ENCODE measurements at places on chromosomes 5 and 9.

- DNase-seq = no peak
Observed at GRCh38 chr5:35672995-35673394, 55.3 kb downstream of the SPEF2 start.

DNA sequence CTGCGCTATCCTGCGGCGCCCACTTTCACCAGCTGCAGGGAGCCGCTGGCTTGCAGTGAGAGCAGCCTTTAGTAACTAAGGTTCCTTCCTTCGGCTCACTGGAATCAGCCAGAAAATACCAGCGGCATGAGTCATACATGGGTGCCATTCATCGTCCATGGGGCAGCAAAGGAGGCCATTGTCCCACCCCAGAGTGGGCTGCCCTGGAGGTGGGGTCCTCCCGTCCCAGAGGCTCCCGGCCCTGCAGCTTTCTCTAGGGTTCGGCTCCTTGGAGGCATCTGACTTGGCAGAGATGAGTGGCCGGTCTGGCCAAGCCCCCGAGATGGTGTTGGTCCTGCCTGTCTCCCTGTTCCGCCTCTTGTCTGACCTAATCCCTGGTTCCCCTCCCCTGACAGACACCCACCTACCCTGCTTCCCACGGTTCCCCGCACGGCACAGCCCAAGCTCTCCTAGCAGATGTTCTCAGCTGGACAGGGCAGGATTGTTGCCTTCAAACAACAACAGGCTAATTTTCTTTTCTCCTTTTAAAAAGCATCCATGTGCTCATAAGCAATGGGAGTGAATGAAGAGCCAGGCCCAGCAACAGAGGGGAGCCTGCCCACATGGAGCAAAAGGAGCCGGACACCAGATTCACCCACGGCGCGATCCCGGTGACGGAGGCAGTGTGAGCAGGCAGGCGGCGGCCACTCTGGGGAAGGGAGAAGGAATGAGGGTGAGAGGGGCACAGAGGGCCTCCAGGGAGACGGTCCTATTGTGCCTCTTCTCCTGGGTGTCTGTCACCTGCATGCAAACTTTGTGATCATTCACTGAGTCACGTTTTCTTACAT lies 97.0 kb upstream of the COL5A1 start:
- no peak for DNase-seq

DNA sequence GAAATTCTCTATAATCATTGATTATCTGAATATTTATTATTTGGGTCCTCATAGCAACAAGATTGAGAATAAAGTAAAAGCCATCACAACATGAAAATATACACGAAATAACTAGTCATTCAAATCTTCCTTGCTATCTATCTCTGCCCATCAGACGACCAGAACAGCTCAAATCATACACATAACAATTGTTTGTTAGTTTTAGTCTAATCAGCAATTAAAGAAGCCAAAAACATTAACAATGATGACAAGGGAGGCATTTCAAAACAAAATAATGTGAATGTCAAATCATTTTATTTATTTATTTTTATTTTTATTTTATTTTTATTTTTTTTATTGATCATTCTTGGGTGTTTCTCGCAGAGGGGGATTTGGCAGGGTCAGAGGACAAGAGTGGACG lies 106.0 kb upstream of the BNC2 start:
- no peak for DNase-seq

DNA sequence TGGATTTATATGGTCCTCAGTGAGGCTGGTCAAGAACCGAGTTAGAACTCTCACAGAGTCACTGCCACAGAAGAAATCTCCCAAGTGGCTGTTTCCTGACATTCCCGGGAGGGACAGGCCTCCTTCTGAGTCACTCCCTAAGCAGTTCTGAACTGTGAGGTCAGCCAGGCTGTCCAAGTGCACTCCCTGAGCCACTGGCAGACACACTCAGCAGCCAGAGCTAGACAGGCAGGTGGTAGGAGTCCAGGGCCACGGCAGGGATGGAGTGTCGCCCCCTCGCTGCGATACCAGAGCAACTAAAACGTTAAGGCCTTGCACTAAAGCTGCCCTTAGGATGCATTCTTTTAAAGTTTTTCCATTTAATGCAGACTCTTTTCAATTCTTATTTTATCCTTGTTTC lies 3.4 kb downstream of the IL4 start:
- DNase-seq = no peak

DNA sequence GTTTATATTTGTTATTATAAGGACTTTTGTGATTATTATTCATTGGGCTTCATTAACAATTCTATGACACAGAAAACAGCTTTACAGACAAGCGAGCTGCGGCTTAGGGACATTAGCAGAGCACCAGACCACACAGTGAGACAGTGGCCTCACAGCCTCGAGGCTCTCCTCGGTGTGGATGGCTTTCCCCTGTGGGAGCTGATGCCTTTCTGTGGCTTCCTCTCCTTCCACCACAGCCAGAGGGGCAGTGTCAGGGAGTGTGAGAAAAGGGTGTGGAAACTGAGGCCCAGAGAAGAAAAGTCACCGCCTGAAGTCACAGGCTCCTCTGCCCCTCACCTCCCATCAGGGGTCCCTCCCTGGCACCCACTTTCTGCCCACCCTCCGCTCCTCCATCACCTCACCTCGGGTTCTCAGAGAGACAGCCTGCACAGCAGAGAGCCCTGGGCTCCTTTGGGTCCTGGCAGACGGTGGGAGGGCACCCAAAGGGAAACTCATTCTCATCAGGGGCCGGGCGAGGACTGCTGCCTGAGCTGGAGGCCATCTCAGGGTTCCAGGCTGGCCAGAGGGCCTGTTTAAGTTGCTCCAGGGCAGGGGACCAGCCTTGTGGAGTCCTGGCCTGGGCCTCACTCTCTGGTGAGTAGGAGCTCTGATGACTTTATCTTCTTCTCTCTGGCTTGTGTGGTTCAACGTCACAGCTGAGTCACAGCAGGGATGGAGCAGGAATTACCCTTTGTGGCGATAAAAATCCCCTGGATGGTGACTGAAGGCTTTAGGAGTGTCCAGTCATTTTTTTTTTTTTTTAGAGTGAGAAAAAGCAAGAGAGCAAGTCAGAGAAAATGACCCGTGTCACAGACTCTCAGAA lies 830 bp downstream of the TRAF1 start:
- peak; percentile 97 for DNase-seq

DNA sequence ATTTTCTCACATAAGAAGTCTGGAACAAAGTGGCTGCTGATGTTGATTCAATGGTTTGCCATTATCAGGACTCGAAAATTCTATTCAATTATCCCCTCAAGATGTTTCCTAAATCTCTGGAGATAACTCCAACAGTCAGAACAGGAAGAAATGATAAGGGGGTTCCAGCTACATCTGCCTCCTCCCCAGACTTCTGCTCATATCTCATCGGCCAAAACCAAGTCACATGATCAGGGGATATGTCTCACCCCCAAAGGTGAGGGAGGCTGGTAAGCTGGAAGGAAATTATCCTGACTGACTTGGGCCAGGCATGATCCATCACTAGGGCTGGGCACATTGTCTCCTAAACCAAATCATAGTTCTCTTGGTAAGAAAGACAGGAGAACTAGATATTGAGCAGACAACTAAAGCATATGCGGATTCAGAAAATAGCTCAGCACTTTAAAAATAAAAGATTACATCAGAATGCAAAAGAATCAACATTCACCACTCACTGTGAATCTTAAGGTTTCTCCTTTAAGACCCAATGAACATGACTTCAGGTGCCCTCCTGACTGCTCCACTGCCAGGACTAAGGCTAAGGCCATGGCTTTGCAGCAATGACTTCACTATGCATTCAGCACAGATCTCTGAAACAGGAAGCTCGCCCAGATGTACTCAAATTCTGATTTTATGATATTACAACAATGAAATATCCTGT lies 306.3 kb downstream of the ENC1 start:
- DNase-seq = no peak

DNA sequence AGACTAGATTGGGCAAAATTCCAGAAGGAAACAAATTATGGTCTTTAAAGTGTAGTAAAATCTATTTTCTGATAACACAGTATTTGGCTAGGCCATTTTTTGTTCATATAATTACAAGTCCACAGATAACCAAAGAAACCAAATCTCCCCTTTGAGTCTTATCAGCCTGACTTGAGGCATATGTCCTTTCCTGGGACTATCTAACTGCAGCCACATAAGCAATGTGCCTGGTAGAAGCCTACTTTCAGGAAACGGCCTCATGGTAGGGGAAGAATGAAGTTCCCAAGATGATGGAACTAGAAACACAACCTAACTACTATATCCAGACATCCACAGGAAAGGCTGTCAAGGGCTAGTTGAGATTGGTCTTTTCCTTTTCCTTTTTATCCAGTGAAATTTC lies 130.0 kb downstream of the PIK3R1 start:
- no peak for DNase-seq

DNA sequence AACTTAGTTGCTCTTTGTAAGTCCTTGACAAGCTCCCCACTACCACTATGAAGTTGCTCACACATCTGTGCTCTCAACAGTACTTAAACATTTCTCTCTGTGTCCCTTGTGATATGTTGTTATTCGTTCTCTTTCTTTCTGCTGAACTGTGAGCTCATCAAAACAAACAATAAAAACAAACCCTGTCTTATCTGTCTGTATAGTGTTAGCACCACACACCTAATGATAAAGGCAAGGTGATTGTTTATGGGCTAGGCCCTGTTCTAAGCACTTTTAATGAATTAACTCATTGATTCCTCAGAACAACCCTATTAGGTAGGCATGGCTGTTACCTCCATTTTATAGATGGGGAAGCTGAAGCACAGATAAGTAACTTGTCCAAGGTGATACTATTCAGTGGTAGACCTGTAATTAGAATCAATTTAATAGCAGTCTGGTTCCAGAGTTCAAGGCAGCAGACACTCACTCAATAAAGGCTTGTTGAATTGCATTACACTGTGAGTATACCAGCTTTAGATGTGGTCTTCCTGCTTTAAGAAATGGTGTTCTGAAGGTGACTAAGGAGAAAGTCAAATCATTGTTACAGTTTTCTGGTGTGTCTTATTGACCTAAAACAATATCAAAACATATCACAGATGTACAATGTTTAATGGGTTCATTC lies 153.6 kb upstream of the ELL2 start:
- DNase-seq = no peak

- no peak for DNase-seq
Observed at GRCh38 chr9:133506653-133507038, 18.1 kb downstream of the MYMK start.

DNA sequence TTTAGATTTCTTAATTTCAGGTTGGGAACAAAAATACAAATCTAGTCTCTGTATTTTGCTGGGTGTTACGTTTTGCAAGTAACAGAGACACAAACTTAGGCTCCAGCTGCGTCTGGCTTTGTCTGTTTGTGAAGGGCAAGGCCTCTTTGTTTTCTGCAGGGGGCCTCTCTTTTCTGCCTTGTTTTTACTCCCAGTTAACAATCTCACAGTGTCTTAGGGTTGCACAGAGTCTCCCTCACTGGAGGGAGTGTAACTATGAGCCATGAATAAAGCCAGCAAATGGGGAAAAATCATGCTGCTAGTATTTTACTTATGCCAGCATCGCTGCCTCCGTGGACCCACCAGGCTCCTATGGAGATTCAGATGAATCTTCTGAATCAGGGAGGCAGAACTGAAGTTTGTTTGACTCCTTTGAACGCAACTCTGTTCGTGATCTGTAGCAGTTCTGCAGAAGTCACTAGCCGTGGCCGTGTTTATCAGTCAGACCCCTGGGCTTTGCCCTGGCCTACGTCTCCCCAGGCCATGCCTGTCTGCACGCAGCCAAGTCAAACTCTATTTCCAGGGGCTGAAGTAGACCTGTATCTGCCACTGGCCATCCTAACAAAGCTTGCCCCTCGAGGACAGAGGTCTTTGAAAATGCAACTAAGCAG lies 77.2 kb downstream of the ATP10B start:
- no peak for DNase-seq

GRCh38 chr5:111641533-111642233 lies 115.3 kb downstream of the NREP start:
- DNase-seq = no peak

GRCh38 chr9:86672966-86673365 lies 274.3 kb downstream of the GAS1 start:
- DNase-seq = no peak

- no peak for DNase-seq
Observed at GRCh38 chr5:116575326-116576052, 866 bp upstream of the SEMA6A start.

DNA sequence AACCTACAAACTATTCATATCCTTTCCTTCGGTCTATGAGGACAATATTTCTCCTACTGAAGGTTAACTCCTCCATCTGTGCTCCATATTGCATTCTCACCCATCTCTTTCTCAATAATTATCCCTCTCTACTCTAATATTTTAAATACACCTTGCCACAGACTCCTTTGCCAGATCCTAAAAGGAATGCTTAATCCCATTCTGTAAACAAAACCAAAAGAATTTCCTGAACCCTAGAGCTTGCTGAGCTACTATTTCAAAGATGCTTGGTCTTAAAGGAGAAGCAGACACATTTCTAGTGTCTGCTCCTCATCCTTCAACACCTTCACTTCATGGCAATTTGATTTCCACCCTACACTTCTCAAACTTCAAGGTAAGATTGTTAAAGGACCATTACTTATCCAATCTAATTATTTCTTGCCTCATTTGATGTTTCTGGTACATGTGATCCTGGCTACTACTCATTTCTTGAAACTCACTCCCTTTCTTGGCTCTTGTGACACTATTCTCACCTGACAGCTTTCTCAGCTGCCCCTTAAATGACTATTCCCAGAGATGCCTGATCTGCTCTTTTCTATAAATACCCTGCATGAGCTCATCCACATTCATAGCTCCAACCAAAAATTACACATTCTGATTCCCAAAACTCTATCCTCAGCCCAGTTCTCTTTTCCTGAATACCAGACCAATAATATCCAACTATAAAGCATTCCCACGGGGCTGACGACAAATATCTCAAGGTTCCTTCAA lies 20.2 kb downstream of the HOMER1 start:
- DNase-seq = no peak

GRCh38 chr5:68024426-68024825 lies 191.1 kb upstream of the PIK3R1 start:
- DNase-seq = no peak

GRCh38 chr5:66643387-66643786 lies 47.2 kb downstream of the MAST4 start:
- DNase-seq = no peak

DNA sequence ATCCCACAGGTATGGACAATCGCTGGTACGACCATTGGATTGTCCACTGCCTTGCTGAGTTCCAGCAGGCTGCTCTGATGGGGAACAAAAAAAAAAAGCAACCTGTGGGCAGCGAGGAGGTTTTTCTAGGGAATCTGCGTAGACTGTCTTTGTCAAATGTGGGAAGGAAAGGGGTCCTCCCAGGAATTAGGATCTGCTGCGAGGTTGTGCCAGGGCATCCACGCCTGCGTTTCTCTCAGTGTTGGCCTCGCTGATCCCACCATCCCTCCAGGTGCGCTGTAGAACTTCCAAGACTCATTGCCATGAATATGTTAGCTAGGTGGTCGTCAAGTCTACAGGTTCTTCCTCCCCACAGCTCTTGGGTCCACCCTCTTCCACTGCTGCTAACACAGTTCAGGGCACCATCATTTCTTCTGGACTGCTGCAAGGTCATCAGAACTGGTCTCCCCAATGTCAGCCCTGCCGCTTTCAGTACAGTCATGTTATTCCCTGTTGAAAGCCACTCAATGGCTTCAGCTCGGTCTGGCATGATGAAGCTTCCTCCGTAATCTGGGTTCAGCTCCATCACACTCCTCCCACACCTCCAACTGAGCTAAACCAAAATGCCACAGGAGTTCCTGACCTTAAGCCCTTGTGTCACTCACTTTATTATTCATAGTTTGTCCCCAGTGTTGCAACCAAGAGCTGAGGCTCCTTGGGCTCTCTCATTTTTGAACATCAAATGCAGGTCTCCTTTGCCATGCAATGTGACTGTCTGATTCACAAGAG lies 79.5 kb upstream of the DMRT1 start:
- peak; percentile 69 for DNase-seq

All from suppressor macrophage treated with lipopolysaccharide for 4 hours (primary cell).